GM12878 (cell line): ENCODE measurements at places on chromosomes 2 and 18. TPM values are rescaled to one million over a fixed set of nuclear protein-coding genes. Genes with fewer than 3 reads are reported as not detected.

Gene ASAP2
- total RNA-seq, result 0.10 and 0.13 TPM in 2 replicates

DNA sequence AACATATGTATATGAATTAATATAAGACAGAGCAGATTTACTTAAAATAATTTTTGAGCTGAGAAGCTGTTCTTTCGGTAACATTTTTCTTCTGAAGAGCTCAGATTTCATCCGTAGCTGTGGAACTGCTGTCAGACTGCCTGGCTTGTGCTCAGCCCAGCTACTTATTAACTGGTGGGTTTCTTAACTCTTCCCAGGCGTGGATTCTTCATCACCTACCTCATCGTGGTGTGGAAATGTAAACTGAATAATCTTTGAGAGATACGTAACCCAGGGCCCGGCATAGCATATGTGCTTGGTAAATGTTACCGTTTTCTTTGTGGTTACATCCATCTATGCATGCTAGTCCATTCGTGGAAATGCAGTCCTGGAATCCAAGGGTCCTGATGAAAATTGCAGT, 145.0 kb downstream of the MCFD2 start:
- DNase-seq, result no peak

DNA sequence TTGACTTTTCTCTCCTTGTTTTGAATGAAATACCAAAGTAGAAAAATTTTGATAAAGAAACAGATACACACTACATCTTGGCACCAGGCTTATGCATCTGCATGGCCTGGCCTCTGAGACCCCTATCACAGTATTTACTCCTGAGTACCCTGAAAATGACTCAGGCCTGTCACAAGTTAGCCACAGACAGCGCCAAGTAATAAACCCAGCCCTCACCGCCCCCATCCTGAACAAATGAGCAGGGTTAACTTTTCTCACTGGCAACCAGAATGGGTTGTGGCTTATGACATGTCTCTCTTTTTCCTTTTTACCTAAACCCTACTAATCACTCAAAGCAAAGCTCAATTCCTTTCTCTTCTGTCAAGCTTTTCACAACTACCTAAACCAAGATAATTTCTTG, 35.3 kb downstream of the SPRED2 start:
- no peak for DNase-seq

GRCh38 chr18:42039396-42039795, 84.4 kb downstream of the PIK3C3 start:
- DNase-seq, result no peak

- DNase-seq, result no peak
These were observed 232.0 kb upstream of the NETO1 start for GRCh38 chr18:73099759-73100158.

Gene DNAJC5G
- total RNA-seq, result not detected in 2 replicates

Gene YES1
- 5.6 and 6.5 TPM in 2 replicates for total RNA-seq

GRCh38 chr2:27713201-27713600, 49.5 kb downstream of the SLC4A1AP start:
- no peak for DNase-seq

DNA sequence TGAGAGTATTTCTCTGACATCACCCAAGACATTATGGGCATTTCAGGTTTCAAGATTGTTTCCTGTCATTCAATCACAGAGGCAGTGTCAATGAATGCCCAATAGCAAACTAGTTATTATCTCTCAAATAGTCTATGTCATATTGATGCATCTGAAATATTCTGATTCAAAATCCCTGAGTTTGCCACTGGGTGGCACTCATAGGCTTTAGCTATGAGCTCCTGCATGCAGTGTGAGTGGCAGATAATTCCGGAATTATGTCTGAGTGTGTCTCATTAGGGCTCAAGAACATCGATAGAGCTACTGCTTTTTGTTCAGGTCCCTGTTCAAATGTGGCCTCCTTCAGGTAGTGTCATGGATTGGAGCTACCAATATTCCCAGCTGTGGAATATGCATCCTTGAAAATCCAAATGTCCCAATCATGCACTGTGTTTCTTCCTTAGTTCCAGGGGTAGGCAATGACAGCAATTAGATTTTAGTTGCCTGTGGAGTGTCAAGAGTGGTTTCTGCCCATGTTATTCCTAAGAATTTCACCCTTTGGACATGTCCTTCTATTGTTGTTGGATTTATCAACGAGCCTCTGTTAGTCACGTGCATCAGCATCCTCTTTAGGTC, 7.8 kb upstream of the OR6B3 start:
- no peak for DNase-seq

DNA sequence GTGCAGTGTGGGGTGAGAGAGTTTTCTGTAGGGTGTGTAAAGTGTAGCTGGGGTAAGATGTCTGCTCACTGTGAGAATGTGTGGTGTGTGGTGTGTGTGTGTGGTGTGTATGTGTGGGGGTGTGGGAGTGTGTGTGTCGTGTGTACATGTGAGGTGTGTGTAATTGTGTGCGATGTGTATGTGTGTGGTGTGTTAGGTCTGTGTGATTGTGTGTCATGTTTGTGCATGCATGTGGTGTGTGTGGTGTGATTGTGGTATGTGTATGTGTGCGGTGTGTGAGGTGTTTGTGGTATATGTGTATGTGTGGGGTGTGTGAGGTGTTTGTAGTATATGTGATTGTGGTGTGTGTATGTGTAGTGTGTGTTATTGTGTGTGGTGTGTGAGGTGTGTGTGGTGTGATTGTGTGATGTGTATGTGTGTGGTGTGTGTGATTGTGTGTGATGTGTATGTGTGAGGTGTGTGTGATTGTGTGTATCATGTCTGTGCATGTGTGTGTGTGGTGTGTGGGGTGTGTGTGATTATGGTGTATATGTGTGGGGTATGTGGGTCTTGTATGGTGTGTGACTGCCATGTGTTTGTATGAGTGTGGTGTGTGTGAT, 241.7 kb upstream of the HDAC4 start:
- no peak for DNase-seq

Gene OR6B2
- not detected in 2 replicates for total RNA-seq

GRCh38 chr2:166285215-166285614, 90.5 kb downstream of the SCN9A start:
- DNase-seq, result no peak

- no peak for DNase-seq
These were observed 211.0 kb downstream of the CYRIA start for GRCh38 chr2:16454621-16455020.

DNA sequence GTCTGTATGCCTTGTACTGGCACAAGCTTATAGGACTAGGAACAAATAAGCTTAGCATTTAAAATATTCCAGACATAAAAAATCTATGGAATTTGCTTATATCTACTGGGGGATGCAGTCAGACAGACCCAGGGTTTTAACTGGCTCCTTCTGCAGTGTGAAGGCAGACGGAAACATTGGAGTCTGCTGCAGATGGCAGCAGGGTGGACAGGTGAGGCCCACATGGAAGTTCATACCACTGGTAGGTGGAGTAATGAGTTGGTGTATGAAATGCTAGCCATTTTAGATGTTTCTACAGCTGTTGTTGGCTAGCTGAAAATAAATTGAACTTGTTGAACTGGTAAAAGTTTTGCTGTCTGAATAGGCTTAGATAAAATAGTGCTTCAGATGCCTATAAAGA, 17.7 kb downstream of the SPTBN1 start:
- DNase-seq, result no peak

Gene LANCL1
- 30.9 and 33.4 TPM in 2 replicates for total RNA-seq
